ENCODE measurements at places on chromosomes 13 and 19.

DNA sequence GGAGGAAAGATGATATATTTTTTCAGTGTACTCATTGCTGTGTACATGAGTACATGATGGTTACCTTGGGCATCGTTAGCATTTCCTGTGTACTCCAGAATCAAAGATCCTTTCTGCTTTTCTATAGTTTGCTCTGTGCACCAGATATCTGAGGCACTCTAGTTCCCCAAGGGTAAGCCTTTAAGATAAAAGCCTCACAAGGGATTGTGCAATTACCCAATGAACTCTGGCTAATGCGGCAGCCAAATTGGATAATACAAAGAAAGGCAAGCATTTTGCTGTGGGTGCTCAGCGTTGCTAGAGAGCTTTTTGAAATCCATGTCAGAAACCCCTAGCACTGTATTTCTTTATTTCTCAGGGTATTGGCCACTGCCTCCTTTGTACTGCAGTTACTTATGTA is 2.9 kb downstream of the CYSLTR2 start:
- no peak for DNase-seq

GRCh38 chr13:82681535-82681934 is 1200.7 kb downstream of the SLITRK1 start:
- no peak for DNase-seq

- no peak for DNase-seq
Observed at GRCh38 chr19:49780861-49781260, 14.1 kb downstream of the AP2A1 start.

- peak; percentile 24 for DNase-seq
Observed at GRCh38 chr19:44260343-44260681, 626 bp downstream of the ZNF233 start.

GRCh38 chr13:52003541-52003940 is 7.7 kb downstream of the ATP7B start:
- DNase-seq, result no peak

DNA sequence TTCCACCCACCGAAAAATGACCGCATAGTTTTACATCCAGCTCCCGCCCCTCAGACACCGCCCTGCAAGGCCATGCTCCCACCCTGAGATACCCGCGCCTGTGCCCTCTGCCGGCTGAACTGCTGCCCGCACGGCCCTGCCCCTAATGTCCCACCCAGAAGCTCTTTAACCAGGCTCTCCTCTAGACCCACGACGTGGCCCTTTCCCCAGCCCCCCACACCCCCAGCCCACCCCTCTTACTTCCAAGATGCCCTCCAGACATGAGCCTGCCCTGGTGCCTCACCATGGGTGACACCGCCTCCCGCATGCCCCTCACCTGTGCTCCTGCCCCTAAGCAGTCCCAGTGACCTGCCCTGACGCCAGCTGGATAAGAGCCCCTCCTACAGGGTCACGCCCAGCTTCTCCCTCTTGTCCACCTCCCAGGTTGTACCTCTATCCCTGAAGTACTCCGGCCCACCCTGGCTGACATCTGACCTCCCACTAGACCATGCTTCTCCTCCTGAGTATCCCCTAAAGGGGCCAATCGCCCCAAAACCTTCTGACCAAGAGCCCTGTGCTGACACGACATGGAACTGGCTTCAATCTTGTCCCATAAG is 51.2 kb downstream of the COLGALT1 start:
- DNase-seq, result no peak

GRCh38 chr13:74258961-74259360 is 124.8 kb upstream of the KLF12 start:
- no peak for DNase-seq

DNA sequence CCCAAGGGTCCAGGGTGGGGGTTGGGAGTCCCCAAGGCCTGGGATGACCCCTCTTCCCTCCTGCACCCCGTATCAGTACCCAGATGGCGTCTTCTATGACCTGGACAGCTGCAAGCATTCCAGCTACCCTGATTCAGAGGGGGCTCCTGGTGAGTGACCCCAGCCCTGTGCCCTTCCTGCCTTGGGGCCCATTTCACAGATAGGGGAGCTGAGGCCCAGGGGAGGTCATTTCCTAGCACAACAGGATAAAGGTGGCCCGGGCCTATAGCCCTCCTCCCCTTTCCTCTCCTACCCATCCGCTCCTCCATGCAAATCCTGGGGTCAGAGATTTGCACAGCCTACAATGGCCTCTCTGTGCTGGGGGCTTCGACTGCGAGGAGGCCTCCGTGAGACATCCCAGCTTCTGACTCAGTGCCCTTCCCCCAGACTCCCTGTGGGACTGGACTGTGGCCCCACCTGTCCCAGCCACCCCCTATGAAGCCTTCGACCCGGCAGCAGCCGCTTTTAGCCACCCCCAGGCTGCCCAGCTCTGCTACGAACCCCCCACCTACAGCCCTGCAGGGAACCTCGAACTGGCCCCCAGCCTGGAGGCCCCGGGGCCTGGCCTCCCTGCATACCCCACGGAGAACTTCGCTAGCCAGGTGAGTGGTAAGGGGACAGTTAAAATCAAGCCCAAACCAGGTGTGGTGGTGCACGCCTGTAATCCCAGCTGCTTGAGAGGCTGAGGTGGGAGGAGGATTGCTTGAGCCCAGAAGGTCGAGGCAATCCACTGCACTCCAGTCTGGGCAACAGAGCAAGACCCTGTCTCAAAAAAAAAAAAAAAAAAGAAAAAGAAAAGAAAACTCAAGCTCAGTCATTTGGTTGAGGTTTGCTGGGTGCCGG is 3.9 kb downstream of the SPIB start:
- no peak for DNase-seq

- no peak for DNase-seq
Observed at GRCh38 chr13:34338102-34338501, 520.2 kb downstream of the RFC3 start.

- DNase-seq, result no peak
Observed at GRCh38 chr19:52722062-52723003, 12.5 kb downstream of the ZNF611 start.

- no peak for DNase-seq
Observed at GRCh38 chr13:53014495-53015443, 13.8 kb upstream of the OLFM4 start.

- DNase-seq, result no peak
Observed at GRCh38 chr13:39811696-39812095, 156.2 kb downstream of the COG6 start.

- DNase-seq, result no peak
Observed at GRCh38 chr19:5214371-5214770, 126.2 kb downstream of the PTPRS start.

DNA sequence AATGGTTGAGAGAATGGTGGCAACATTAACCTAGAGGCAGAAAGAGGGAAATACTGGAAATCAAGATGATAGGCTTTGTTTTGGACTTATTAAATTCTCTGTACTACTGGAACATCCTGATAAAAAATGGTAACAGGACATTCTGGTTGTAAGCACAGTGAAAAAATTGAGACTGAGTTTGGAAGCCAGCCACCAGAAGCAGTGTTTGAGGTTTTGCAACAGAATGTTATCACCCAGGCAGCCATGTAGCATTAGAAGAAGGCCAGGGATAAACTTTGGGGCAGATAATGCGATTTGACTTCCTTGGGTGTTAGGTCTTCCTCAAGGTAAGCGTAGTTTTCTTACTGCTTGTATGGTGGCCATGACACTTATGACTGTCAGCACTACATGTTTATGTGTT is 307.4 kb downstream of the ATP8A2 start:
- no peak for DNase-seq

- no peak for DNase-seq
Observed at GRCh38 chr19:2410023-2410422, 17.4 kb downstream of the TIMM13 start.

DNA sequence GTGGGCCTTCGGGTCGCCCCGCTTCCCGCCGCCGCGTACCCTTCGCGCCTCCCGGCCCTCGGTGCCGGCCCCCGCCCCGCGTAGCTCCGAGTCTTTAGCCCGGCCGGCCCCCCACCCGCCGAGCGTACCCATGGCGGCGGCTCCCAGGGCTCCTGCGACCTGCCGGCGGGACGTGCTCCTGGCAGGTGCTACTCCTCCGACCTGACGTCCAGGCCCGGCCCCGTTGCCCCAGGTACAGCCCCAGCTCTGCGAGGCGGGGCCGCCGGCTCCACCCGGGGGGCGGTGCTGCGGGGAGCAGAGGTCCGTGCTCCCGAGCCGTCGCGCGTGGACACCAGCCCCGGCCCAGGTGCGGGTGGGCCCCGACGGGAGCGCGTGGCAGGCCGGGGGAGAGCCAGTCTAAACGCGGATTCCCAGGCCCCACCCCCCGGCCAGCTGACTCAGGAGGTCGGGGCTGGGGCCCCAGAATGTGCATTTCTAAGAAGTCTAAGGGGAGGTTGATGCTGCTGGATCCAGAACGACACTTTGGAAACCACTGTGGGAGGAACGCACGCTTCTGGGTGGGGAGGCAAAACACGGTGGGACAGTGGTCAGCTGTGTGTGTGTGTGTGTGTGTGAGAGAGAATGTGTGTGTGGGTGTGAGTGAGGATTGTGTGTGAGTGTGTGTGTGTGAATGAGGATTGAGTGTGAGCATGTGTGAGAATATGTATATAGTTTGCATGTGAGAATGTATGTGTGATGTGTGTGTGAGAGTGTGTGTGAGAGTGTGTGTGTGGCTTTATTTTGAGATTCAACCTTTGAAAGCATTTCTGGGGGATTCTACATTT is at the start of gene SLC15A1:
Gene SLC15A1 (minus strand): TSS at position 206 of the 824 bp plus-strand sequence. CDS start 74 bp downstream, at position 132.
- DNase-seq, result no peak

DNA sequence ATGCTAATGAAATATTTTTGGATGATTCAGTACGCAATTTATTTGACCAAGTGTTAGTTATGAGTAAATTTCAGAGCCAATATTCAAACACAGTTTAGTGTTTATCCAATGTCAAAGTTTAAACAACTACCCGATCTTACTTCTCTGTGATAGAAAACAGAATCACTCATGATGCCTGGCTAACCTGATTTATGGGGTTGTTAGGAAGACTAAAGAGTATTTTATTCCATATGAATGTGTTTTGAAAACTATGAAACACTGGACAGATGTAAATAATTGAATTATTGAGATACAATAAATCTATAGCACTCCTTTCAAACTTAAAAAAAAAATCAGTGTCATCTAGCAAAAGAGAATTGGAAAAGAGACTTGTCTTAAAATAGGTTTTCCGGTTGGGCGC is 1181.8 kb downstream of the EFNB2 start:
- DNase-seq, result no peak

GRCh38 chr13:44874886-44875630 is 114.2 kb downstream of the NUFIP1 start:
- no peak for DNase-seq

DNA sequence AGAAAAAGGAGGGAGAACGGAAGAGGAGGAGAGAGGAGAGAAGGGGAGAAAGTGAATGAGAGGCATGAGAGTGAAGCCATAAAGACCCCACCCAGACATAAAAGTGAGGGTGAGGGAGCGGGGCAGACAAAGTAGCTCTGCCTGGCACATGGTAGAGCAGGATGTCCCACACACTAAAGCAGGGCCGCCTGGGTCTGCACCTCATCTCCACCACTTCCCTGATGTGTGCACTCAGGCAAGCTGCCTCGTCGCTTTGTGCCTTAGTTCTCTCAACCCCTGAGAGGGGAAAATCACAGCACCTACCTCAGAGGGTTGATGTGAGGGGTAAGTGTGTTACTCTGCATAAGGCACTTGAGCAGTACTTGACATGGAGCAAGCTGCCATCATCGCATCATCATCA is 488.1 kb downstream of the COG6 start:
- no peak for DNase-seq

GRCh38 chr13:34803756-34804155 is 138.3 kb upstream of the NBEA start:
- DNase-seq, result no peak

DNA sequence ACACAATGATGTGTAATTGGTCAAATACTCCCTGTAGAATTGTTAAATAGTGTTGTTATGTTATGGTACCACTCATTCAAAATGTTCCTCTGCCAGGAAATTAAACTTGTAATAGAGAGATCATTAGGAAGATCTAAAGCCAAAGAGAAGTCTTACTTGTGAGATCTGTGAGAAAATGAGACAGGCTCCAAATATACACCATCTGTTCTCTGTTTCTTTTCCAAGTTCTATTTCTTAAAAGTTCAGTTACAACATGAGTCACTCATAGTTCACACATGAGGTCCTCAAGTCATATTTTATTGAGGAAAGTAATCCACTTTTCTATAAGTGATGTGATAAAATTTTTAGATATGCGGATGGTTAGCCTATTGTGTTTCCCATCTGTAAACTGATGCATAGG is 1038.1 kb upstream of the PRR20A start:
- DNase-seq, result no peak

Data from putamen (tissue), 1 donor.